Breast epithelium (tissue), 4 donors: ENCODE measurements at places on chromosomes 7 and 10.

- no peak for DNase-seq
Measured at GRCh38 chr10:67221939-67222494, 296.2 kb downstream of the LRRTM3 start.

DNA sequence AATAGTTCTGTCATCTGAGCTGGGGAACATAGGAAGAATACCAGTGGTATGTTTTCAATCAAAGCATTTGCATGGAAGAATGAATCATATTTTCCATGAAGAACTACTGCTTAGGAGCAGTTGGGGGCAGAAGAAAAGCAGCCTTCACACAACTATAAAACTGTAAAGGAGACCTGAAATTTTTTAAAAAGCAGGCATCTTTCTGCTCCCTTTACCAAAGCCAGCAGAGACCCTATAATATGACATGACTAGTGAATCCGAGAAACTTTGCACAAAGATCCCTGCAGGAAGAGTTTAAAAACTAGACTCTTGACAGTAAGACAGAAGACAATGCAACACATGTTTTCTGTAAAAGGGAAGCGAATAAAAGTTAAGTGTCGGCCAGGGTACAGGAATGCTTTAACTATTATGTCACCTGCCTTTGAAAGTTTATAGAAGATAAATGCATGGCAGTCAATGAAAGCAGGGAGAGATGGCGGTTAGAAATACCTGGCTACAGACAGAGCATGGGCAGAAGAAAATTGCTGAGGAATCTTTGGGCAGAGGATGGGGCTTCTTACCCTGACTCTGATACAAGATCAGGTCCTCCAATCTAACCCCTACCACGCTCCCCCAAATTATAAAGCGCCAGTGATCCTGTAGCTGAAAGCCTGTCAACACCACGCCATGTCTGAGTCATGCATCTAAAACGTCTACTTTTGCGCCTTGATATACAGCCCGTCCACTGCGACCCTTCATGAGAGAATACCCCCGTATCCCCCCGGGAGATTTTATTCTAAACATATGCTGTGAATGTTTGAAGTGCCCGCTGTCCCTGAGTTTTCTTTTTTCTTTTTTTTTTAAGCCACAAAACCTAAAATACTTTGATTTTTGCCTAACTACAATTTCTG is 93.1 kb downstream of the GLI3 start:
- no peak for DNase-seq

GRCh38 chr7:47254081-47254977 is 327.6 kb downstream of the TNS3 start:
- DNase-seq: peak; percentile 63

- no peak for DNase-seq
Measured at GRCh38 chr10:96670786-96671185, 49.5 kb downstream of the PIK3AP1 start.

- DNase-seq: no peak
Measured at GRCh38 chr10:62858364-62858763, 42.2 kb upstream of the EGR2 start.

DNA sequence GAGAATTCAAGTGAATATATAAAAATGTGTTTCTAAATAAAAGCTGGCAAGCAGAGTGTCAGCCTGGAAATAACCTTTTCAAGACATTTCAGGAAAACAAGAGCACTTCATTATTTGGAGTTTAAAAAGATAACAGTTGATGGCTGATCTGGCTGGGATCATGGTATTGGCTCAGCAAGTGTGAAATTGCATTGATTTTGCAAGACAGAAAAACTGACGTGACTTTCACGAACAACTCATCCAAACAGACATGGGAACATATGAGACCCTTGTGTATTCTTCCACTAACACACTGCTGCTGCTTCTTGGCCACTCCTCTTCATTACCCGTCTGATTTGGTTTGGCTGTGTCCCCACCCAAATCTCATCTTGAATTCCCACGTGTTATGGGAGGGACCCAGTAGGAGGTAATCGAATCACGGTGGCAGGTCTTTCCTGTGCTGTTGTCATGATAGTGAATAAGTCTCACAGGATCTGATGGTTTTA is 108.5 kb downstream of the RAB18 start:
- no peak for DNase-seq

GRCh38 chr10:68166871-68167585 is 57.7 kb downstream of the MYPN start:
- DNase-seq: no peak

DNA sequence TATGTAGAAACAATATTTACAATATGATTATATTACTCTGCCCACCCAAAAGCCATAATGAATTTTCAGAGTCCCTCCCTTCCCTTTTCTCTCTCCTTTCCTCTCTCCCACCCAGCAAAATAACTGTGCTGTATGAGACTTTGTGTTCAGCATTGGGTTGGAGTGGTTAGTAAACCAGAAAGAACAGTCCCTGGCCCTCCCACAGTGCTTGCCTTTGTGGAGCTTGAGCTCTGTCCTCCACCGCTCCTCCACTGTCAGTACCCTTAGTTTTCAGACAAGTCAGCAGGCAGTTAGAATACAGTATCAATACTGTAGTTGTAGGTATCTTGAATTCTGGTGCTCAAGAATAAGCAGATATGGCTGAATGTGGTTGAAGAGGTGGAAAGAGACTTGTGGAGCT is 92.7 kb downstream of the CDK14 start:
- DNase-seq: no peak

DNA sequence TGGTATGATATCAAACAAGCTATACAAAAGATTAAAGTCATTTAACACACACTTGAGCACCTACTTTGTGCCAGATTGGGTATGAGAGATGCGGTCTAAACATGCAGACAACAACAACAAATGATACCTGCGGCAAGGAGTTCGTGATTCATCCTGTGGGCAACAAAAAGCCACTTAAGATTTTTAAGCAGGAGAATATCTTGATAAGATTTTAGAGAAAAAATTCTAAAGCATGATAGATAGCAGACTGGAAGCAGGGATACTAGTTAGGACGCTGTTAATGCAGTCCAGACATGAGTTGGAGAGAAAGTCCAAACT is 1.6 kb upstream of the KBTBD2 start:
- DNase-seq: no peak

DNA sequence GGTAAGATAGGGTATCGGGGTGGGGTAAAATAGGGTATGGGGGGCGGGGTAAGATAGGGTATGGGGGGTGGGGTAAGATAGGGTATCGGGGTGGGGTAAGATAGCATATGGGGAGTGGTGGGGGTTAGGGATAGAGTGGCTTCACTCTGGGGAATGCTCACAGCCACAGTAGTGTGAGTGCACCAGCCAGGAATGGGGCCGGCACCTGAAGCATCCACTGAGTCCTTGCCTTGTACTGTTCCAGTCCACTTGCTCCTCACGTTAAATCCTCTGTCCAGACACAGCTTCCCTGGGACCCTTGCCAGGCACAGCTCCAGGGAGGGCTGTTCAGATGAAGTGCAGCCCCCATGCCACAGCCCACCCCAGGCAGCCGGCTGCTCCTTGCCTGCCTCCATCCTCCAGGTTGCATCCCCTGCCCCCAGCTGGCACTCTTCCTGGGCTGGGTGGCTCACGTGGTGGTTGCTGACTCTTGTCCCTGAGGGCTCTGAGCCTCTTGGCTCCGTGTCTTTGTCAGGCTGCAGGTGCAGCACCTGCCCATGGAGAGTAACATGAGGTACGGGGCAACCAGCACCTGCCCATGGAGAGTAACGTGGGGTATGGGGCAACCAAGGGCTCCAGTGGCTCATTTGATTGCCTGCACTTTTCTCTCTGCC is 268.4 kb downstream of the TCERG1L start:
- DNase-seq: no peak

DNA sequence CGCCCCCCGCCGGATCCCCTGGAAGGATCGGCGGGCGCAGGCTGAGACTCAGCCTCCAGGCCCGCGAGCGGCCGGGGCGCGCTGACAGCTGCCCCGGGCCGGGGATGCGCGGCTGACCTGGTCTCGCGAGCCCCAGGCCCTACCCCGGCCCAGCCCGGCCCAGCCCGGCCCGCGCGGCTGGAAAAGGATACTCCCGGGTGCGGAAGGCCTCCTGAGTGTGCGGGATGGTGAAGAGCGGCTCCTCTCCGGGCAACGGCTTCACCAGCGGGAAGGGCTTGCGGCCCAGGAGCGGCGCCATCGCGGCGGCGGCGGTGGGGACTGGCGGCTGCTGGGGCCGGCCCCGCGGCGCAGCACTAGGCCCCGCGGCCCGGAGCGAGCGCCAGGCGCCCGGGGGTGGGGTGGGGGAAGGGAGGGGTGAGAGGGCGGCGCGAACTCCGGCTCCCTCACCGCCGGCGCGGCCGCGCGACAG is 423 bp downstream of the BAZ1B start:
- DNase-seq: peak; percentile 53

GRCh38 chr10:44126291-44126717 is 258.6 kb downstream of the CXCL12 start:
- no peak for DNase-seq

- no peak for DNase-seq
Measured at GRCh38 chr10:71458387-71458786, 61.7 kb downstream of the CDH23 start.

GRCh38 chr10:4883079-4883739 is 57.2 kb downstream of the AKR1E2 start:
- DNase-seq: no peak

DNA sequence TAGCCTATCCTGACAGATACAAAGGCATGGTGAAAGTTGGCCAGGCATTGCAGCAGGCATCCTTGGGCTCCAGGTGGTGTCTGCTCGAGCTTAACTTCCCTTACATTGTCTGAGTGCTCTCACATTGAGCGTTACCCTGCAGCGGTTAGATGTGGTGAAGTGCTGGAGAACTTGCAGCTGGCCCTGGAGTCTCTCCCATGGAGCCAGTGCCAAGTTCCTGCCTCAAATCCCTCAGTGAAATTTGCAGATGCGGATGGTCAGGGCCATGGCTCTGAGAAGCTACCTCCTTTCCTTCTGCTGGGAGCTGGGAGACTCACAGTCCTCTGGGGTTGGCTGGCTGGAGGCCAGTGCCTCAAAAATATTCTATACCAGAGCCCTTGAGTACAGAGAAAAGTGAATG is 3.3 kb upstream of the ZNF746 start:
- no peak for DNase-seq

- no peak for DNase-seq
Measured at GRCh38 chr7:97293031-97293430, 175.5 kb downstream of the SDHAF3 start.

GRCh38 chr10:113135025-113135424 is 185.0 kb downstream of the TCF7L2 start:
- DNase-seq: no peak

GRCh38 chr7:27237735-27238334 is 4.8 kb upstream of the EVX1 start:
- no peak for DNase-seq

- DNase-seq: no peak
Measured at GRCh38 chr10:48574322-48574796, 30.5 kb downstream of the ARHGAP22 start.

DNA sequence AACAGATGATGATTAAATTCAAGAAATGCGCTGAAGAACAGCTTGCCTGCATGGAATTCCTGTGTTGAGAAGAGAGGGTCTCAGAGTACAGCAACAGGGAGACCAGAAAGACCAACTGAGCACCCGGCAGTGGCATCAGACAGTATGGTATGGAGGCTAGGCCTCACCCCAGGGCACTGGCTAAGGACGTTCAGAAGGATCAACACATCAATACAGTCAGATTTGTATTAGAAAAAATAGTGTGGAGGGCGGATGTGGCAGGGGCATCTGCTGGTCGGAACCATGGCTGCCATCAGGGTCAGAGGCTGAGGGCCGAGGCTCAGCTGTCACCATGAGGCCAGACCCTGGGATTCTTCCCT is 142.1 kb downstream of the ADARB2 start:
- no peak for DNase-seq

GRCh38 chr7:65411249-65411648 is 37.6 kb downstream of the ZNF92 start:
- DNase-seq: no peak

GRCh38 chr10:44723082-44723481 is 188.1 kb upstream of the TMEM72 start:
- DNase-seq: no peak

DNA sequence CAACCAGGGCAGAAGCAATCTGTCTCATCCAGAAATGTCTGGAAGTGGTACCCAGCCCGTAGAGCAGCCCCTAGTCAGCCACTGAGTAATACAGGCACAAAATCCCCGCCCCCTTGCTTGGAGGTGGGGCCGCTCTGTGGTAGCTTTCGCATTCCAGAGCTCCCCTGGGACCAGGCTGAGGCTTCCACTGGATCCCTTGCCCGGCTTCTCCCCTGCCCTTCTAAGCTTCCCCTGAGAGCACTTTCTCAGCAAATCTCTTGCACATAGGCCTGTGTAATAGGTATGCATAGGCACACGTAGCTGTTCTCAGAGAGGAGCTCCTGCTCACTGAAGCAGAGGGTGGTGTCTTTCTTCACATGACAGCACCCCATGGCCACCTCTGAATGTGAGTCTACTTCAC is 144.2 kb downstream of the BMS1 start:
- no peak for DNase-seq

DNA sequence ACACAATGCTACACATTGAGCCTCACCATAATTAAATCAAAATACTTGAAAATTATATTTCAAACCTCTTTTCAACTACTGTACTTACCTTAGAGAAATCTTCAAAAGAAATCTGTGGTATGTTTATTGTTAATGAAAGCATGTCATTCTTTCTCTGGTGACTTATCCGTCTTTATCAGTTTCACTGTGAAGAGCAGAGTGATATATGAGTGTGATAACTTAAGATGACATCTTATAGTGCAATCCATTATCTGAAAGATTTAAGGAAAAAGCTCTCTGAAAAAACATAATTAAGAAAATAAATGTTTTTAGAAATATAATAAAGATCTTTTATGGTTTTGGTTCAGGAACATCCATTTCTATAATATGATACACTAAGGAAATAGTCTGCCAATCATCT is 911.6 kb upstream of the C7orf33 start:
- no peak for DNase-seq

GRCh38 chr10:75048669-75049098 is 62.8 kb upstream of the SAMD8 start:
- no peak for DNase-seq

DNA sequence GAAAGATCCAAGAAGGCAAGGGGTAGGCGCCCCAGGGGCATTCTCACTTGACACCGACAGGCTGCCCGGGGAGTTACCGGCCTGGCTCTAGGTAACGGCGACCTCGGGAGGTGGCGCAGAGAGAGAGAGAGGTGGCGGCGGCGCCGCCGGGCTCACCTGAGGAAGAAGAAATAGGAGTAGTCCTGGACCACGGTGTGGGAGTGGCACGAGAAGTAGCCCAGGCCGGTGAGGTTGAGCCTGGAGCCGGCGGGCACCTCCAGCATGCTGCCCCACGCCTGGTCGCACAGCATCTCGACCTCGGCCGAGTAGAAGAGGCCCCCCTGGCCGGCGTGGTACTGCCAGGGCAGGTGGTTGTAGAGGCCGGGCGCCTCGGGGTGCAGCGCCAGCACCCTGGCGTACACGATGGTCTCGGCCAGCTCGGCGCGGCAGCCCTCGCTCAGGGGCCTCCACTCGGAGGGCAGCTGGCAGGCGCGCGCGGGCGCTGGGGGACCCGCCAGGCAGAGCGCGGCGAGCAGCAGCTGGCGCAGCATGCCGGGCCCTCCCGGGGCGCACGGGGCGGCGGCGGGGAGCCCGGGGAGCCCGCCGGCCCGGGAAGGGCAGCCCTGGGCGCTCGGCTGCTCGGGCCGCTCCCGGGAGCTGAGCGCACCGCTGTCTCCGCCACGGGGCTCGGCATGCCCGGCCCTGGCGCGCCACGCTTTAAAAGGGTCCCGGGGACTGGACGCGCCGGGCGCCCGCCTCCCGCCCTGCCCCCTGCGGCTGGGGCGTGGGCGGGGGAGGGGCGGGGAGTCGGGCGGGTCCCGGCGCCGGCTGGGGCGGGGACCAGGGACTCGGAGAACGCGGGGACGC is at the start of gene CCDC3:
CCDC3 (minus strand) TSS at position 673 of the 846 bp plus-strand sequence; CDS start at position 530, 143 bp downstream.
- no peak for DNase-seq
